ENCODE measurements at places on chromosomes 16 and 17. TPM values are rescaled to one million over a fixed set of nuclear protein-coding genes. Genes with fewer than 3 reads are reported as not detected.

The PHOSPHO1 gene
- total RNA-seq, result 2.4 TPM

- no peak for DNase-seq
These were observed 36.2 kb downstream of the C16orf82 start for GRCh38 chr16:27102701-27103575.

DNA sequence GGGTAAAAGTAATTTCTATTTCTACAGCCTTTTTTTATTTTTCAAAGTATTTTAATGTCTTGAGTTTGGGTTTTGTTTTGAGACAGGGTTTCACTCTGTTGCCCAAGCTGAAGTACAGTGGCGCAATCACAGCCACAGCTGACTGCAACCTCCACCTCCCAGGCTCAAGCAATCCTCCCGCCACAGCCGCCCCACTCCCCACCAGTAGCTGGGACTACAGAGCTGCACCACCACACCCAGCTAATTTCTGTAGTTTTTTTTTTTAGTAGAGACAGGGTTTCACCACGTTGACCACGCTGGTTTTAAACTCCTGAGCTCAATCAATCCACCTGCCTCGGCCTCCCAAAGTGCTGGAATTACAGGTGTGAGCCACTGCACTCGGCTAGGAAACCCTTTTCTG, 44.0 kb downstream of the TUBD1 start:
- DNase-seq, result peak; percentile 74

DNA sequence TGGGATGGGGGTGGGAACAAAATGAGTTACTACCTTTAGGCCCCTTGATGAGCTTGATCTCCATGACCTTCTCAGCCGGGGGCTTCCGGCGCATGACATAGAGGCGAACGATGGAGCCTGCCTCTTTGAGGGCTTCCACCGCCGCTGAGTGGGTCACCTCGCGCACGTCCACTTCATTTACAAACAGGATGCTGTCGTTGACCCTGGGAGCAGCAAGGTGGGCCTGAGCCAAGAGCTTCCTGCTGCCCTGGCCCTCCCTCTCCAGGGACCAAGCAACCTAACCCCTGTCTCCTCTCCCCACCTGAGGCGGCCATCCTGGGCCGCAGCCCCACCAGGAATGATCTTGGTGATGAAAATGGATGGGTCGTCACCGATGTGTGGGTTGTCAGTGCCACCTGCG, 16.2 kb downstream of the DLG4 start:
- peak; percentile 25 for DNase-seq
